ENCODE measurements at places on chromosomes 1 and 21. TPM values are rescaled to one million over a fixed set of nuclear protein-coding genes. Genes with fewer than 3 reads are reported as not detected.

- no peak for DNase-seq
Measured at GRCh38 chr1:93773049-93773838, 91.6 kb upstream of the BCAR3 start.

DNA sequence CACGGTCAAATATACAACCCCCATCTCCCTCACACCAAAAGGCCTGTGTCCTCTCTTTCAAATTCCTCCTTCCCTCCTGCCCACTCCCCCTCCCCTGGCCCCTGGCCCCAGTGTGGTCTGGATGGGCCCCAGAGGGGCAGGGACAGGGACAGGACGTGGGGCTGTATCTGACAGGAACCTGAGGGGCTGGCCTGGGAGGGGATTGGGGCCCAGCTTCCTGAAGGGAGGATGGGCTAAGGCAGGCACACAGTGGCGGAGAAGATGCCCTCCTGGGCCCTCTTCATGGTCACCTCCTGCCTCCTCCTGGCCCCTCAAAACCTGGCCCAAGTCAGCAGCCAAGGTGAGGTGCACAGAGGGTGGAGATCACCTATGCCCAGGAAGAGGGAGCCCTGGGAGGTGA is at the start of gene MPL:
Gene MPL (plus strand): TSS at position 231 of the 400 bp plus-strand sequence. CDS start 31 bp downstream, at position 262.
- no peak for DNase-seq

GRCh38 chr1:2384130-2384860 is 7.1 kb downstream of the MORN1 start:
- no peak for DNase-seq

DNA sequence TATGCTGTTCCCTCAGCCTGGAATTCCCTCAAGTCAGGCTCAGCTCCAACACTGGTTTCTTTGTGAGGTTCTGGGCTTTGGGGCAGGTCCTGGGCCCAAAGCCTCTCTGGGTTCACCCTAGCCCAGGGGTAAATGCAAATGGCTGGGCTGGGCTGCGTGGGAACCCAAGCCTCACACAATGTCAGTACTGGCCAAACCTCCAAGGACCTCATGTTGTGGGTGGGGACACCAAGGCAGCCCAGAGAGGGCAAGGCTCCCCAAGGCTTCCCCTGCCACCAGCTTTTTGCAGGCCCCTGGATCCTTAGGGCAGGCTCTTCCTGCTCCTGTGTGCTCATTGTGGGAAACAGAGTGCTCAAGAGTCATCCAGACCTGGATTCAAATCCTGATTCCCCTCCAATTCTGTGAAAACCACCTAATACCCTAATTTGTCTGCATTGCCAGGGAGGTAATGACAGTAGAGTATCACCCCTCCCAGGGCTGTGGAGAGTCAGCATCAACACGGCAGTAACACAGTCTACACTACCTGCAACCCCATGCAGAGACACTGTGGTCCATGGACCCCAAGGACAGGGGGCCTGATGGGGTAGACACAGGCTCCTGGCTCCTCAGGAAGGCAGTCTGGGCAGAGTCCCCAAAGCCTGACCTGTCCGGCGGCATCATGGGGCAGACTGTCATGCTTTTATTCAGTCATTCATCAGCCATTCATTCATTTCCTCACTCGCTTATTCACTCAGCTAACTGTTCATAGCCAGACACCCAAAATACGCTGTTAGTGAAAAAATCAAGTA is 85.7 kb downstream of the DMRTB1 start:
- no peak for DNase-seq

The TMEM79 gene
- total RNA-seq = 2.3 TPM

DNA sequence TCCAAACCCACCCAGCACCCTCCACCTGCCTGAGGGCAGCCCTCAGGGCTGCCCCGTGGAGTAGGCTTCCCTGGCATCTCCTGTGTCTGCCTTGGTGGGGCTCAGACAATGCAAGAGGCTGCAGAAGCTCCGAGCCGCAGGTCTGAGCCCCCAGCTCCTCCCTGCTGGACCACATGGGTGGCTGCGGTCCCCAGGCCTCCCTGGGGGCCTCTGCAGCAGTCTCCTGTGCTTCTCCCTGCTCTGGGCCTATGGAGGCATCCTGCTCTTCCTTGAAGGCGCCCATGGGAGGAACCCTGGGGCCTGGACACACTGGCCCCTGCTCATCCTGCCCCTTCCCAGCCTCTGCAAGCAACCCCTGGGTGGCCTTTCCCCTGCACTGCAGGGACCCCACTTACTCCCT is 86.1 kb upstream of the ACTRT2 start:
- DNase-seq = no peak

GRCh38 chr1:101460739-101461138 is 223.9 kb downstream of the S1PR1 start:
- DNase-seq = no peak

The ITLN2 gene
- total RNA-seq = not detected

GRCh38 chr21:45266518-45267389 is 20.9 kb downstream of the POFUT2 start:
- no peak for DNase-seq

GRCh38 chr1:18711536-18712251 is 81.0 kb downstream of the PAX7 start:
- DNase-seq = no peak

The VWA1 gene
- 55.5 TPM for total RNA-seq

GRCh38 chr1:44628962-44629756 is 45.1 kb downstream of the TMEM53 start:
- no peak for DNase-seq

- no peak for DNase-seq
Measured at GRCh38 chr1:81894867-81895266, 94.1 kb downstream of the ADGRL2 start.

DNA sequence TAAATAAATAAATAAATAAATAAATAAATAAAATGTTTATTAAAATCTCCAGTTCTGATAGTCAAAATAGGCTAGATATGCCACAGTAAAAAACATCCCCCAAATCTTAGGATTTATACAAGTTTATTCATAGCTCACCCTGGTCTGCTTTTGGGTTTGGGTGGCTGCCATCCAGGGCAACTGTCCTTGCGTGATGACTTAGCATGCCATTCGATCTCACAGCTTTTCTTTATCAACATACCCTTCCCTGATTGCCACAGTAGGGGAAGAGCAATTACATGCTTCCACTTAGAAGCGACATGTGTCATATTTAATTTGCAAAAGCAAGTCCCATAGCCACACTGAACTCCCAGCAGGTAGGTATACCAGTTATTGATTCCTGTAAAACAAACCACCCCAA is 52.7 kb downstream of the TEX35 start:
- no peak for DNase-seq

- DNase-seq = no peak
Measured at GRCh38 chr1:26084844-26085243, 17.4 kb upstream of the TRIM63 start.

DNA sequence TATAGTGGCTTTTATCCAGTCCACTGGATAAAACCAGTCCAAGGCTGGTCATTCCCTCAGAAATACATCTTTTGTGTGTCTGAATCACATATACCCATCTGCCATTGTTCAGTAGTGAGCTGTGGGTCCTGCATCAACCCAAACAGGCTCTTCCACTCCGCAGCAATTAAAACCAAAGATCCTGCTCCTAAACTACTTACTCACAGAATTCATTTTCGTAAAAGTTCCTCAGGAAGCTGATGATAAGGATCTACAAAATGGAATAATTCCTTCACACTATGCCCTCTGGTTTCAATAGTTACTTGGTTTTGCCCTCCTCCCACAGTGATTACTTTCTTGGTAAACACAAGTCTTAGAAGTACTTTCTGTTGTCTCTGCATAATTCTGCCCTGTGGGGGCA is 5.1 kb upstream of the MFSD2A start:
- DNase-seq = no peak

The IFNAR2 gene
- 12.9 TPM for total RNA-seq

DNA sequence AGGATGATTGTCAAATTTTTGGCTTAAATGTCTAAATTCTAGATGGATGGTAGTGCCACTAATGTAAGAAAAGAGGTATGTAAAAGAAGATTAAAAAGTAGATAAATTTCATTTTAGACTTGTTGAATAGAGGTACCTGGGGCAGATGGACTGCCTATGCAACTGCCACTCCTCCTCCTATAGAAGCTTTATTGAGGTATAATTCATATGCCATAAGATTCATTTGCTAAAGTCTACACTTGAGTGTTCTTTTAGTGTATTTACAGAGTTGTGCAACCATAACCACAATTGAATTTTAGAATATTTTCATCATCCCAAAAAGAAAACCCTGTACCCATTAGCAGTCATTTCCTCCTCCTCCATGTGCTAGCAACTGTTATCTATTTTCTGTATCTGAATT is 70.6 kb downstream of the FNBP1L start:
- no peak for DNase-seq

DNA sequence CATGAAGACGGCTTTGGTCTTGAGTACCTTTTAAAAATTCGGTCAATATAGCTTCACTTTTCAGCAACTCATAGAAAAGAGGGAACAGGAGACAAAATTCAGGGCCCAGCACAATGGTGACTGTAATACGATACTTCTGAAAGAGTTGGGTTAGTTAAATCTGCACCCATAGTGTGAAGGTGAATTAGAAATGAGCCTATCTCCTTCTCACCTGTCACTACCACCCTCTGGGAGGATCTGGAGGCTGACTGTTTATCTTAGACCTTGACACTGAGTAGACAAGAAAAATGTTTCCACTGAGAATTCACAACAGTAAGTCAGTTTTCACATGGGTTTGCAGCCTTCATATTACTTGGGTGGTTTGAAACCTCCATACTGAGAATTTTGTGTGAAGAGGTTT is 57.9 kb upstream of the HMGB4 start:
- no peak for DNase-seq

DNA sequence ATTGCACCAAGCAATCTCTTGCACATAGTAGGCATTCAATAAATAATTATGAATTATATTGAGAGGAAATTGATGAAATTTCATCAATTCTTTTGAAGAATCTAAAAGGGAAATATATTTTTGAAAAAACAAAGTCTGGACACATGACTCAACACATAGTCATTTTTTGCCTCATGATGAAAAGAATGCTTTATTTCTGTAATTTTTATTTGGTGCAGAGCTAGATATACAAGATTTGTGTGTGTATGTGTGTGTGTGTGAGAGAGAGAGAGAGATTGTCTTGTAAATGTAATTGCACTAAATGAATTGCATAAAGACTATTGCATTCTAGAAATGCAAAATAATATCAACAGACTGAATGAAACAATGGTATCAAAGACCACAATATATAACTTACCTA is 206.2 kb upstream of the C1orf87 start:
- DNase-seq = no peak

- no peak for DNase-seq
Measured at GRCh38 chr1:206892351-206892984, 4.8 kb upstream of the IL24 start.

DNA sequence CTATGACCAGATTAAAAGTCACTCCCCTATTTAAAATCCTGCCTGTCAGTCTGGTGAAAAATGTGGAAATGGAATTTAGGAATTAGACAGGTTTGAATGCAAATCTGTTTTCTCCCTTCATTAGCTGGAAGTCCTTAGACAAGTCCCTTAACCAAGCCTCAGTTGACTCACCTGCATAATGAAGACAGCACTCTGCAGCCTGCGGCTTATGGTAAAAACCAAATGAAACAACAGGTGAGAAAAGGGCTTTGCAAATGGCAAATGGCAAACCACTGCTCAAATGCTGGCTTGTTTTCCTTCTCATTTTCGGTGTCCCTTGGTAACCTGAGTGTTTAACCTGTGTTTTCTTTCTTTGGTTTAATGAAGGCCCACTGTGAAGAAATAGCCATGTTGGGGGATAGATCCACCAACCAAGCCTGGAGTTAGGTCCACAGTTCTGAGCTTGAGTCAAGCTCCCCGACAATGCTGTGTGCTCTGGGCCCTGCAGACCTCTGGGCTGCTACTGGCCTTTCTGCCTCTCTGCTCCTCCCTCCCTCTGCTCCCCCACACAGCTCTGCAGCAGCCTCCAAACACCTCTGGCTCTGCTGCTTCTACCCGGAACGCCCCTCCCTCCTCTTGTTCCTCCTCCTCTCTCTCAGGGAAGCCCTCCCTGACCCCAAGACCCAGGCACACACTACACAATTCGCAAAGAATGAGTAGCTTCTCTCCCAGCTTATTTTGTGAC is 641.8 kb downstream of the MATN1 start:
- no peak for DNase-seq

The MNDA gene
- 3.0 TPM for total RNA-seq

GRCh38 chr1:214455971-214456867 is 95.2 kb downstream of the PTPN14 start:
- no peak for DNase-seq

The PDXK gene
- total RNA-seq = 33.7 TPM

DNA sequence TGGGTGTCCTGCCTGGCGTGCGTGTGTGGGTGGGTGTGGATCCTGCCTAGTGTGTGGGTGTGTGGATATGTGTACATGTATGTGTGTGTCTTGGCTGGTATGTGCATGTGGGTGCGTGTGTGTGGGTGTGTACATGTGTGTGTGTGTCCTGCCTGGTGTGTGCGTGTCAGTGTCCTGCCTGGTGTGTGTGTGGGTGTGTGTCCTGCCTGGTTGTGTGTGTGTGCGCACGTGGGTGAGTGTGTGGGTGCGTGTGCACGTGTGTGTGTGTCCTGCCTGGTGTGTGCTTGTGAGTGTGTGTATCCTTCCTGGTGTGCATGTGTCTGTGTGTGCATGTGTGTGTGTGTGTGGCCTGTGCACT is 60.1 kb downstream of the PRDM16 start:
- DNase-seq = no peak

DNA sequence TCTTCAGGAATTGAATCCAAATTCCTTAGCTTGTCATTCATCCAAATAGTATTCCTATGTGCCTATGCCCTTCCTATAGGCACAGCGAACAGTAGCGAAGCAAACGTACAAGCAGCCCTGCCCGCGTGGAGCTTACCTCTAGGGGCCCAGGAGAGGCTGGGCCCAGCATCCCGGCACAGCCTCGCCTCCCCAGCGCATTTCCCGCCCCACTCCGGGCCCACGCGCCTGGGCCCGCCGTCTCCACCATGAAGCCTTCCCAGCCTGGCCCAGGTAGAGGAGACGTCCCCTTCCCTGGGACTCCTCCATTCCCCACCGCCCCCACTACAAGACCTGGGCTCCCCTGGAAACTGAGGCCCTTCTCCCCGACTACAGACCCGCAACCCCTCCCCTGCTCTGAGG is 245 bp upstream of the TMEM269 start:
- DNase-seq = no peak

GRCh38 chr1:85718678-85719340 is 10.6 kb upstream of the ZNHIT6 start:
- DNase-seq = no peak

DNA sequence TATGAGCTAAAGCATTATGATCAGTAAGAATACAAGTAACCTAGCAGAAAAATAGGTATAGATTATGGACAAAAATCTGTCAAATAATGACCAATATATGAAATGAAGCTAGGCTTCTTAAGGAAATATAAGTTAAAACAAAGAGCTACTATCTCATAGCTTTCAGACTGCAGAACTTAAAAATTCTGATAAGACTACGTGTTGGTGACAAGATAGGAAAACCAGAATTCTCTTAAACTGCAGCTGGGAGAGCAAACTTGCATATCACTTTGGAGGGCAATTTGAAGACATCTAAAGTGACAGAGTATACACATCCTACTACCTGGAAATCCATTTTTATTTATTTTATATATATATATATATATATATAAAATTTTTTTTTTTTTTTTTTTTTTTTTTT is 65.5 kb downstream of the LTN1 start:
- no peak for DNase-seq
